ENCODE measurements at places on chromosomes 6 and 20.

- DNase-seq, result no peak
Measured at GRCh38 chr6:170269151-170269845, 21.6 kb downstream of the DLL1 start.

DNA sequence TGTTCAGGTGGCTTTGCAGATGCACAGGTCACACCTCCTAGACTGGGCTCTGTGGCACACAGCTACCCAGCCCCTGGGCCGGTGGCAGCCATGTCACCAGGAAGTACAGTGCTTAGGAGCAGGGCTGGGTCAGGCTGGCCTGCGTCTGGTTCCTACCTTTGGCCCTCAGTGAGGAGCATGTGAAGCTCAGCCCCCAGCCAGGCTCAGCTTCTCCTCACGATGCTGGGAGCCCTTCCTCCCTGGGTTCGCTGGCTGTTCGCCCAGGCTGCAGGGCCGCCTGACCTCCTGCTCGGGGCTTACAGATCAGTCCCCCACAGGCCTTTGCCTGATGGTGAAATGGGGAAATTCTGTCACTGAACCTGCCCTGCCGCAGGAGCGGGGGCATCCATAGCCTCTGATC, 23.1 kb downstream of the SPATA2 start:
- no peak for DNase-seq

GRCh38 chr6:5249451-5250122, 11.2 kb downstream of the LYRM4 start:
- DNase-seq, result no peak

DNA sequence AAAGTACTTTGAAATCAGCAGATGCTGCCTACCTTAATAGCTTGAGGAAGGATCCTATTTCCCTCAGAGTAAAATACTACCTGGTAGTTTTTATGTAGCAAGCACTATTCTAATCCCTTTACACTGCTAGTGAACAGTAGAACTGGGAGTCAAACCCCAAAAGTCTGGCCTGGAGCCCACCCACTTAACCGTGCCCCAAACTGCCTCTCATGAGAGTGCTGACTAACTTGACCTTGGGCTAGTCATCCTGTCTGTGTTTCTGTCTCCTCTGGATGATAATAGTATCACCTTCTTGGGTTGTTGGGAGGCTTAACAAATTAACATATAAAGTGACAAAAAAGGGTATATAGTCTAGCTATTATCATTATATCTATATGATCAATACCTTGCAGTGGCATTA, 140.5 kb downstream of the RCAN2 start:
- DNase-seq, result no peak

DNA sequence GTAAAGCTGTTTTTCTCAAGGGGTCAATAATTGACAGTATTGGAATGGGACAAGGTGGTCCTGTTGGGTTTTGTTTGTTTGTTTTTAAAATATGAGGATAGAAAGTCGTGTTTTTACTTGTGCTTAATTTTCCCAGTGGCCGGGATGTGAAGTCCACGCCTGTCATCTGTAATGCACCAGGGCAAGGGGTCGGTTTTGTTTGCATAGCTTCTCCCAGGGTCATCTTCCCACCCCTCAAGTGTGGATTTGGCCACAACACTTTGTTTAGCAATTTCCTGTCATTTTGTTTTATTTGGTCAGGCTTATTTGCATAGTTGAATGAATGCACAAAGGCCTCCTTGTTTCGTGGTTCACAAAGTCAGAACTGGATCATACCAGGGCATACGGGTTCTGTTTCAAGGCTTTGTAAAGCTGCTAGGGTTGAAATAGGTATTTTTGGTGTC, 29.8 kb downstream of the SYNJ2 start:
- DNase-seq, result no peak

- DNase-seq, result no peak
Measured at GRCh38 chr6:21222656-21223055, 370.9 kb upstream of the SOX4 start.

DNA sequence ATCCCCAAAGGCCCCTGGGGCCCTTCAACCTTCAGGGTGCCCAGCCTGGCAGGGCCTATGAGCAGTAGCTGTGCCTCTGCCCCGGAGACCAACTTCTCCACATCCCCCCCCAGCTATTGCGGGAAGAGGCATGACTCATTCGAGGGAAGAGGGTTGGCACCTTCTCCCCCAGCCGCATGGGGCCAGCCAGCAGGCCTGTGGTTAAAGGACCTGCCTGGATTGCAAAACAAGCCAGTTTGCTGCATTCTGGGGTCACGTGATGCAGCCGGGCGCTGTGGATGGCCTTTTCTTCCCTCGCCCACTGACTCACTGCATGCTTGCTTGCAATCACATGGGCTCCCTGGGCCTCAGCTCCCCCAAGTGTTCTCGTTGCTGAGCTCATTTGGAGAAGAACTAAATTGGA, 182.5 kb downstream of the MAFB start:
- peak; percentile 98 for DNase-seq

DNA sequence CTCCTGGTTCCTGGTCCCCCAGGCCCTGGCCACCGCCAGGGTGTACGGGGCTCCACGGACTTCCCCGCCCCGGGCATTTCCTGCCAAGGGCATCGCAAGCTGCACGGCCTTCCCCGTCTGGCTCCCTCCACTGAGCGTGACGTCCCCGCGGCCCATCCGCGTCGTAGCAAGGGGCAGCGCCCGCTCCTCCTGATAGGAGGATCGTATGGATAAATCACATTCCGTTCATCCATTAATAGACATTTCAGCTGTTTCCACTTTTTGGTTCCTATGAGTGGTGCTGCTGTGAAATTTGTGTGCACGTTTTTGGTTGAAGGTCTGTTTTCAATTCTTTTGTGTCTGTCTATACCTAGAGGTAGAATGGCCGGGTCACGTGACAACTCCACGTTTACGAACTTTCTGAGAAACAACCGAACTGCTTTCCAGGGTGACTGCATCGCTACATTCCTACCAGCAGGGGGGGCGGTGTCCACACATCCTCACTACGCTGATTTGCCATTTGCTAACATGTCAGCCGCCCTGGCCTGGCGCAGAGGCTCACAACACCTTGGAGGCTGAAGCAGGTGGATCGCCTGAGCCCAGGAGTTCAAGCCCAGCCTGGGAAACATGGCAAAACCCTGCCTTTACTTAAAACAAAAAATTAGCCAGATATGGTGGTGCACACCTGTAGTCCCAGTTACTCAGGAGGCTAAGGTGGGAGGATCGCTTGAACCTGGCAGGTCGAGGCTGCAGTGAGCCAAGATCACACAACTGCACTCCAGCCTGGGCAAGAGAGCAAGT, 37.7 kb downstream of the KCNQ2 start:
- DNase-seq, result peak; percentile 77

DNA sequence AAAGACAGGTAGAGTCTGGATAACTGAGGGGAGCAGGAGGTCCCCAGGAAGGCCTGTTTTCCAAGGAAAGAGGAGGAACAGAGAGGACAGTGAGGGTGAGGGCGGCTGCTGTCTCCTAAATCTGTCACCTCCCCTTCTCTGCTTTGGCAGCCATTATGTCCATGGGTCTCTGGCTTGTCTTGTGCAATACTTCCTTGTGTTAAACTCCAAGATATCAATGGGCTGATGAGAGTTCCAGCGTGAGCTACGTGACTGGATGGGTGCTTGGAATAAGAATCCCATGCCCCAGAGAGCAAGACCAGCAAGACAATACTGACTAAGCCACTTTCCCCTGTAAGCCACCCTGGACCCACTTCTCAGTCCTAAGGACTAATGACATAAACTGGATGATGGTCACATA, 26.3 kb upstream of the DNAAF9 start:
- no peak for DNase-seq

DNA sequence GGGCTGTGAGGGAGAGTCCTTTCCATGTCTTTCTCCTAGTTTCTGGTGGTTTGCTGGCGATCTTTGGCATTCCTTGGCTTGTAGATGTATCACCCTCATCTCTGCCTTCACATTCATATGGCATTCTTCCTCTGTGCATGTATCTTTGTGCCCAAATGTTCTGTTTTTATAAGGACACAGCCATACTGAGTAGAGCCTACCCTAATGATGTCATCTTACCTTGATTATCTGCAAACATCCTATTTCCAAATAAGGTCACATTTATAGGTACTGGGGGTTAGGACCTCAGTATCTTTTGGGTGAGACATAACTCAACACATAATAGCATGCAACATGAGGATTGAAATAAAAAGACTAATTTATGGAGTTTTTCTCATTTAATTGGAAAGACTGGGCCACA, 5.5 kb downstream of the SH3BGRL2 start:
- DNase-seq, result no peak

GRCh38 chr6:163296835-163297519, 117.5 kb upstream of the QKI start:
- DNase-seq, result no peak

DNA sequence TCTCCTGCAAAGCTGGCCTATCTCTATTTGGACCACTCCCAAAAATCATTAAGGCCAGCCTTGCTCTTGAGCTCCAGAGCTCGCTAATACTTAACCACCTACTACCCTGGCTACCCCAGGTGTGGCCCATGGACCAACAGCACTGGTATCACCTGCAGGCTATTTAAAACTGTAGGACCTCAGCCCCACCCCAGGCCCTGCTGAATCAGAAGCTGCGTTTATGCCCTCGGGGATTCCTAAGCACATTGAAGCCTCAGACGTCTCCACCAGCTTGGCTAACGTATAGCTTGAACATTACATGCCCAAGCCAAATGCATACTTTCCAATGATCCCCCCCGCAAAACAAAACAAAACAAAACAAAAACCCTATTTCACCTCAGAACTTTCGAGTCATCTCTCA, 19.7 kb upstream of the SPAG4 start:
- no peak for DNase-seq

- DNase-seq, result no peak
Measured at GRCh38 chr20:51481341-51481914, 61.1 kb downstream of the NFATC2 start.

GRCh38 chr6:19866985-19867627, 29.9 kb downstream of the ID4 start:
- peak; percentile 62 for DNase-seq

GRCh38 chr6:44221961-44222335, 1.4 kb upstream of the SLC29A1 start:
- DNase-seq, result no peak

DNA sequence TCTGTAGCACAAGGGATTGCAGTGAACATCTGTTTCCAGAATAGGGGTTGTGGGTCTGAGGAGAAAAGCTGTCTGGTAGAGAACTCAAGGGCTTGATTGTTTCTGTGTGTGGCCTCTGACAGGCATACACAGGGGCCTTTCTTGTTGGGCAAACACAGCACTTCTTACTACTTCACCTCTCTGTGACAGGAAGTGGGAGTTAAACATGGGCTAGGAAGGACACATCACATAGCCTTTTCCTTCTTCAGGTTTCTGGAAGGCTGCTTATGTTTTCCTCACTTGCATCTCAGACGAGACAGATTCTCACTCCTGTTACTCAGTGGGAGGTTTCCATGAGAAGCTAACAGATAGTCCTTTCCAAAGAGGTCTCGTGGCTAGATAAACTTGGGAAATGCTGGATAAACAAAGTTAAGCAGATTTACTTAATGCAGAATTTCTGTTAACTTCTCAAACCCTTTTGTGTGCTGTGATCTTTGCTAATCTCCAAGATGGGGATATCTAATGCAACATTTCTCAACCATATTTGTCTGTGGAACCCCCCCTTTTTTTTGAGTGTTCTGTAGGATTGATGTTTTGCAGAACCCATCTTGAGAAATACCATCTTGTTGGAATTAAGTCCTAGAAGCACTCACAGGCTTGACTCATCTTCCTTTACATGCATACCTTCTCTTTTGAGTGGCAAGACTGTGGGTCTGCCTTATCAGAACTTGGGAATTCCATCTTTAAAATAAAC, 41.9 kb upstream of the RNF8 start:
- DNase-seq, result peak; percentile 62

GRCh38 chr20:3134151-3134550, 25.5 kb downstream of the FASTKD5 start:
- DNase-seq, result no peak

- no peak for DNase-seq
Measured at GRCh38 chr6:96781557-96781956, 55.7 kb downstream of the GPR63 start.

- peak; percentile 63 for DNase-seq
Measured at GRCh38 chr6:33080127-33081089, 4.6 kb downstream of the HLA-DPB1 start.

GRCh38 chr6:5636210-5637030, 370.3 kb downstream of the NRN1 start:
- no peak for DNase-seq

- DNase-seq, result peak; percentile 62
Measured at GRCh38 chr20:37669062-37669772, 24.6 kb upstream of the CTNNBL1 start.

DNA sequence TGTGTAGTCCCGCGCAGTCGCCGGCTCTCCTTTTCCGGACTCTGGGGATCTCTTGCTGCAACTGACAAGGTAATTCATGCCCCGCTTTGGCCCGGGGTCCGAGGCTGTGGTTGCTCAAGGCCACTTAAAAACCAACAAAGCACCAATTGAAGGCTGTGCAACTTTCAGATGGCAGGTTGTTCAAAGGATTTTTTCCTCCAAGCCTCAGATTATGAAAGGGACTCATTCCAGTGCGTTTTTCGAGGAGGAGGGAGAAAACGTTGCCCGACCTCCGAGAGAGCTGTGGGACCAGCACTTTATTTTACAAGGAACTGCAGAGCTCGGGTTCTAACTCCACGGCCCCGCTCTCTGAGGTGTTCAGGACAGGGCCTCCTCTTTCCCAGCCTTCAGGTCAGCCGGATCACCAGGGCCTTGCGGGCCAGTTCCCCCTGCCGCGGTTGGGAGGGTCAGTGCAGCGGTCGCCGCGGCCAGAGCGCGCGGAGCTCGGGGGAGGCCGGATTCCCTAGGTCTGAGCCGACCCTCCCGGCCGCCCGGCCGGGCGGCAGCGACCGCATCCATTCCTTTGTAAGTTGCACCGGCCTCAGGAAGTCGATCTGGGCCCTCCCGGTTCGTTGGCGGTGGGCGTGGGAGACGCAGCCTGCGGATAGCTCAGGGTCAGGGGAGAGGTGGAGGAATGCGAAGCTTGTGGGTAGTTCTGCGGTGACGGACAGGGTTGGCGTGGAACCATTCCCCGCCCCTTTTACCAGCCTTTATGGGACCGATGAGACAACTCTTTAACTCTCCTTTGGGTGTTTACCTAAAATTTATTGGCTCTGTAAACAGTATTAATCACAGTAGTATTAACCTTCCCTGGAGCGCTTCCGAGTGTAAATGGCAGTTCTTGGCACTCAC, 1.6 kb downstream of the UTRN start:
- DNase-seq, result peak; percentile 98

DNA sequence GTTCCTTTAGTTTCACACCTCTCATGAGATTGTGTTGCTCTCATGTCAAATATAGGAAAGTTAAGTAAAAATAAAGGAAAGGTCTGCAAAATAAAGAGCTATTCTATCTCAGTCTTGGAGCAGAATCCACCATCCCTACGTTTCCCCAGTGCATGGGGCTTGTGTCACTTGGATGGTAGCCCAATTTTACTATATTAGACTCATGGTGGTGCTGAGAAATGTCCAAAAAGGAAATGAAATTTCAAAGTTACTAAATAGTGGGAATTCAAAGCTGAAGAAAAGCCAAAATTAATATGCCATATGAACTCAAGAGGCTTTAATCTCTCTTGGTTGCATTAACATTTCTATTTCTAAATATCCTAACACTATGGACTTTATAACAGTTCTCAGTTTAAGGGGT, 1283.3 kb upstream of the GJE1 start:
- peak; percentile 16 for DNase-seq

Data from EL (cell line).